Effector memory CD4-positive, alpha-beta T cell (primary cell): ENCODE measurements at places on chromosomes 16 and 17.

DNA sequence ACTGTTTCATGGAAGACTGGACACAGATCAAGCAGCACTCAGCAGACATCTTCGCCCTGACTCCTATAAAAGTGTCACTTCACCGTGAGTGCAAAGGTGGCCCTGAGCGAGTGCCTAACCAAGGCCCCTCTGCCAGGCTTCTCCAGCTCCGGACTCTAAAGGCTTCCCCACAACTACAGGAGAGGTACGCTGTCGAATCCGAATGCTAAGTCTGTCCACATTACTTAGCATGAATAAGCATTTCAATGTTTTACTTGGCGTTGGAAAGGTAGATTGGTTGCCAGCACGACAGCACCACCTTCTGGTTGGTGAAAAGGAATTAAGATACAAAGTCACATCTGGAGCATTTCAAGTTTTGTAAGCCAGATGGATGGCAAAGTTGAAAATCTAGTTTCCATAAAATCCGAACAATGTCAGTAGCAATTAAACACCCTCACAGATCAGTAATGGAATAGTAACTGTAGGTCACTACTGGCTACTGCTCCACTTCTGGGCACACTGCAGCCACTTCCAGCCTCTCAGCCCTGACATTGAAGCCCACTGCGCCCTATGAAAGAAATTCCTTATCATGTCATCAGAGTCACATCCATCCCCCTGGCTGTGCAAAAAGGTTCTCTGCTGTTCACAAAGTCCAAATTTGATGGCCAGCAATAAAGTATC is 100.9 kb downstream of the PARN start:
- DNase-seq = no peak

DNA sequence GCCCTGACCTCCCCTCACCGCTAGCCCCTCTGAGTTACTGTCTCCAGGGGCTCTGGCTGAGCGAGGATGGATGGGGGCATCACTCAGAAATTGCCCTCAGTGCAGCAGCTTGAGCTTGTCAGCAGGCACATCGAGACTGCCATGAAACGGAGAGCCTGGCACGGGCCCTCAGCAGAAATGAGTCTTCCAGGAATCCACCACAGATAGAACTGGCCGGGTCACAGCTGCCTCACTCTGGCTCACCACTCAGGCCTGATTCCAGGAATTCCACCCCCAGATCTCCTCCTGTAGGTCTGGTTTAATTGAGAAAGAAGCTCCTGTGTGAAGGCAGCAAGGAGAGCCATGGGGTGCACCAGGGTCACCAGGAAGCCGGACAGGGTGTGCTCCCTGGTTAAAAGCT is 85.5 kb downstream of the GSG1L start:
- no peak for DNase-seq

DNA sequence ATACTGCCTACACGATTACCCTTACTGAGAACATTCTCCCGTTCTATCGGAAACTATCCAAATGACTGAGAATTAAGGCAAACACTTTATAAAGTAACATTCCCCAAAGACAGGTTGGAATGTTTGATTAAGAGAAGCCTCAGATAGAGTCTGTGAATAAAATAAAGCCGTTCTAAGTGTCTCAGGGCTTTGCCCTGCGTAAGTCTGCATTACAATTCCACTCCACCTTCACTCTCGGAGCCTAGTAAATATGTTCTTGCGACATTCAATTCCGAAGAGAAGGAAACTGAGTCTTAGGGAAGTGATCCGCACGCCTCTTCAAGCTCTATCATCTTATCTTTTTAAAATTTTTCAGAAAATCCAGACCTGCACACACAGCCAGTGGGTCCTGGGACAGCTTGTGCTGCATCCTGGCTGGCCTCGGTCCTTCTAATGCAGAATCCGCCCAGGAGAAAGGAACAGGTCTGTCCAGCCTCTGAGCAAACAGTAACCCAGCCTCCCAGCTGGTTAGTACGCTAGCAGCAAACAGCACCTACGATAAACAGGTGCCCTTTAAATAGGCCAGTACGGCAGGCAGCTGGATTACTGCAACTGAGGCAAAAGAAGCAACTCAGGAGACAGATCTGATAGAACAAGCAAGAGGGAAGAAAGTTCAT is 254.1 kb upstream of the IRX3 start:
- DNase-seq = no peak

DNA sequence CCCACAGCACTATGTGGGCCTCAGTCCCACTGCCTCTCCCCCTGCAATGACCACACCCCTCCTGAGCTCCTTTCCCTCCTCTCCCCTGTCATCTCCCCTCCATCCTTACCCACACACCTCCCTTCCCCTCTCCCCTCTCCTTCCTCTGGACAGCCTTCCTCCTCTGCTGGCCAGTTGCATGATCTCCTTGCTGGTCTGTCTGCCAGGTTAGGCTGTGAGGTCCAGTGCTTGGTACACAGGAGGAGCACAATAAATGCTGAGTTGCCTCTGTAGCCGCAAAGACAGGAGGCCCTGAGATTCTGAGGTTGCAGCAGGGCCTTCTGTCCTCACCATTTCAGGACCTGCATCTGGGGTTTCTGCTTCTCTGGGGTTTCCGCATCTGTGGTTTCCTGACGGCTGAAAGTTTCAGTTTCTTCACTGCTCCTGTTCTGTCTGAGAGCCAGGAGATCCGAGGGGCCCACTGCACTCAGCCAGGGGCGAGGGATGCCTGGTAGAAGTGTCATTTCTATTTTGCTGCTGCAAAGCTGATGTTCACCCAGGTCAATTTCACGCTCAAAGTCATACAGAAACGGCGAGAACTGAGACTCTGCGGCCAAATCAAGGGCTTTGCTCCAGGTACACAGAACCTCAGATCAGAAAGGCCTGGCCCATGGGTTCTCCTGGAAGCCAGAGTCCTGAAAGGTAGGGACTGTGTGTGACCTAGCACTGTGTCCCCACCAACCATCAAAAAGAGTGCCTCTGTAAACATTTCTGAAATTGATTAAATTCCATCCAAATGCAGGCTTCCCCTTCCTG is 4.6 kb upstream of the SLC12A3 start:
- DNase-seq = no peak

DNA sequence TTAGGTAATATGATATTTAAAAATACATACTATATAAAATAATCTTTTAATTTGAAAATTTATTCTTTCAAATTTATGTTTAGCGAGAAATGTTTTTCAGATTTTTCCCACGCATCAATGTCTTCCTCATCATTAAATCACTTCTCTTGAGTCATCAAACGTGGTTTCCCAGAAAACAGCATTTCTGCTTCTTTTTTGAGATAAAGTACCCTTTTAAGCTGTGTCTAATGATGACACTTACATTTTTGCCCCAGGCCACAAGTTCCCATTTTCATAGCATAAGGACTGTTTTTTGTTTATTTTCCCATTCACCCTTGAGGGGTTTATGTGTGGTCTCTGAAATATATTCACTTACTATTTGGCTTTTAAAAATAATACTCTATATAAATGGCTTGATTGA is 139.0 kb upstream of the HS3ST3A1 start:
- DNase-seq = no peak

DNA sequence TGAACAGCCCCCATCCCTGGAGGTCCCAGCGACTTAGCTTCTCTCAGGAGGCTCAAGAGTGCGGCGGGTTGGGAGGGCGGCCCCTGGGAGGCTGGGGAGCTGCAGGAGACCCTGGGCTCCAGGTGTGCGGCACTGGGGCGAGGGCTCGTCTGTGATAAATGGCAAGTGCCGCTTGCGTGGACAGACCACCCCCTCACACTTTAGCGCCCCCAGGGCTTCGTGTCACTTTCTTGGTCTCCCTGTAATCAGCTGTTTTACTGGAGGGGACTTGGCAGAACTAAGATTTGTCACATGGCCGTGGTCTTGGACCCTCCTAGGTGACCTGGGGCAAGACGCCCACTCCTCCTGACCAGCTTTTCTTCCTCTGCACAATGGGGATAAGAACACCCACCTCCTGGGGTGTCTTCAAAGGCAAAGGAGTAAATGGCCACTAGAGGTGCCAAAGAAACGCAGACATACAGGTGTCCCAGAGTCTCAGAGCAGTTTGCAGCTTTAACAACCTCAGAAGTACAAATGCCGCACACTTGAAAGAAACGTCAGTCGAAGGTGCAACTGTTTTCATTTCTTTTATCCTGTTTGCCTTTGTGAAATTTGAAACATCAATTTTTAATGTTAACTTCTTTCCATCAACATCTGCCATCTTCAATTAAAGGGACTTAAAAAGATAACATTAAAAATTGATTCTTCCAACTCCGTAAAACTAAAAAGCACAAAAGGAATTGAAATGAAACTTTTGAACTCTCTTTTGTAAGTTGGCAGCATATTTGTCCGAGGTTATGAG is 946 bp downstream of the OSGIN1 start:
- DNase-seq = no peak

DNA sequence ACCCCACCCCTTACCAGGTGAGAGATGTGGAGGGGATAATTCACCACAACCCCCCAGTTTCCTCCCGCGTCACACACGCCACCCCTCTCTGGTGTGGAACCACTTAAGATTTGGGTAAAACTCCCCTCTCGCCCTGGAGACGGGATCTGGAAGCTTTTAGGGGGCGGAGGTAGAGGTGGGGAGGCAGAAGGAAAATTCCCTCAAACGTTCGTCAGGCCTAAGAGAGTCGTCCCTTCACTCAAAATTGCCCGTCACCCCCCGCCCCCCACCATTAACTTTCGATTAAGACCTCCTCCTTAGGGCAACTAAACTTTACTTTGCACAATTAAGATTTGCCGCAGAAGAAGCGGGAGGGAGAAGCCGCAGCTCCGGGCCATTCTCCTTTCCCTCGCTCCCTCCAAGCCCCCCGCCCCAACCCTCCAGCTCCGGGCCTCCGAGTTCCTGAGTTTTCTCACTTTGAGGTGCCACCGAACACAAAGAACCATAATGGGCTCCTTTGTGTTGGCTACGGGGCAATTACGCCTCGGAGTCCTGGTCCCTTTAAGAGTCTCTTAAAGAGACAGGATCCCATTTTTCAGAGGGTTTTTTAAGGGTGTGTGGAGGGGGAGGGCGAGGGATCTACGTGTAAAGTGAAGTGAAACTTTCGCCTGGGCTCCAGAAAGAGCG is 985 bp upstream of the FZD2 start:
- DNase-seq = no peak

- no peak for DNase-seq
These were observed 30.5 kb downstream of the LRRC75A start for GRCh38 chr17:16461606-16461866.

DNA sequence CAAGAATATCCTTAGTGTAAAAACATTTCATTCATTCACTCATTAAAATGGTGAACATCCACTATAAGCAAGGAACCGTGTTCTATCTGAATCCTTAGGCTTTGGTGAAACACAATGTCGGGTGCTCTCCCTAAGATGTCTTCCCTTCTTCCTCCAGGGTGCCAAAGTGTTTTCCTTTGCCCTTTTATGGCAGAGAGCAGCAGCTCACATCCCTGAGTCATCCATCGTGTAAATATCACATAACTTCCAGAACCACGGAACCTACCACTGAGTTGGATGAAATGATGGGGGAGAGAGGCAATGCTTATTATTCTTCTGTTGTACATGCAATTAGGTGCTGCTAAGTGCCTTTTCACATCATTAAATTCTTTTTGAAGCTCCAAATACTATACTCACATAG is 50.2 kb downstream of the DNAH3 start:
- no peak for DNase-seq

DNA sequence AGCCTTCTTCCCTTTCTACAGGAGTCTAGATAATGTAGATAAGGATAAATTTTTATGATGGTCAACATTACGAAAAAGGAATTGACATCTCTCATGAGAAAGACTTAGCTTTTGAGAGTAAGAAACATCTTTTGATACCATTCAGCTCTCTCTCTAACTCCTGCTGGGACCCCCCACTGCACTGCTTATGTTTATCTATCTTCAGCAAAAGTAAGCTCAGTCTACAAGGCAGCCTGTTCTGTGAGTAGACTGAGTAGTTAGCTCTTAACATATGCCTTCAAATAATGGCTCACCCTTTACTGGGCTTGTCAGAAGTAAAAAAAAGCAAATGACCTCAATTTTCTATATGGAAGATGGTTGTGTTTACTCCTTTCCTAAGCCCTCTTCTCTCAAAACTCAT is 372.2 kb upstream of the CDH11 start:
- no peak for DNase-seq
